ENCODE measurements at places on chromosomes 3 and 15. TPM values are rescaled to one million over a fixed set of nuclear protein-coding genes. Genes with fewer than 3 reads are reported as not detected.
A peak's percentile ranks its signal among the peaks of the same experiment; 100 is the strongest.

DNA sequence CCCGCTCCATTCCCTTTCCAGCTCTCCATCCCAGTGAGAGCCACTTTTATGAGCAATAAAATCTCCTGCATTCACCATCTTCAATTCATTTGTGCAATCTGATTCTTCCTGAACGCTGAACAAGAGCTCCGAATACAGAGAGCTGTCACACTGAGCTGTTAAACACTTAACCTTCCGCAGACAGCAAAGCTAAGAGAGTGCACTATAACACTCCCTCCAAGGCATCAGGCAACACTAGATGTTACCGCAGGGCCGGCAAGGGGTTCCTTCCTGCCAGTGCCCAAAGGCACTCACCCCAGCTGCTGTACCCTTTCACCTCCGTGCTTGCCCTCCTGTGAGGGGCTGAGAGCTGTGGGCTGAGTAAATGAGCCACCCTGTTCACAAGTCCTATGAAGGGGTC lies 85.6 kb downstream of the BCHE start:
- DNase-seq, result no peak

DNA sequence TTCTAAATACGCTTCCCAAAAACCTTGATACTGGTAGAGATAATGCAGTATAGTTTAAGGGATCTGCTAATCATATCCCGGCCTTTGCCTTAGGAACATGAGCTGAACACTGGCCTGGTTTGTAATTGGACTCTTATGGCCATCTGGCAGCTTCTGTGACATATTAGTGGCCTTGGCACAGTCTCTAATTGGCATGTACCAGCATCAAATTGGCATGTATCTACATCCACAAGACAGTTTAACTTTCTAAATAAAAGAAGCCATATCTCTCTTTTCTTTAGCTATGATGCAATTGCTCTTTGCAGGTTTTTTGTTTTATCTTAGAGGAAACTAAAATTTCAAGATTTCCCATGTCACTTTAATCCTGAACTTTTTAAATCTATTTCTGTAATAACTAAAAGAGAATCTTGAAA lies 44.6 kb upstream of the FILIP1L start:
- peak; percentile 44 for DNase-seq

DNA sequence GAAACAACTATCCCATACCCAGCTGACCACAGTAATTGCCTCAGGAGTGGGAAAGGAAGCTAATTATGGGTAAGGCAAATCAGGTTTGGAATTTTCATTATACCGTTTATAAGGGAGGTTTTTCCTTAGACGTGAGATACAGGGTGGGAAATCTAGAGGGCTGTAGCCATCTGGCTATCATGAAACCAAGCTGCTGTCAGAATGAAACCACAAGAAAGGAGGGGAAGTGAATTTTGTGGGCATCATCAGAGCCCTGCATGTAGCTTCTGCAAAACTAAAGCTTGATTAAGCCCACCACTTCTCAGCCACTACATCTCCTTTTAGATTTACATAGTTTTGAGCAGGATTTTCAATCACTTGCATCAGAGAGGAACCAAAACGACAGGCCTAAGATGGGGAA lies 893.5 kb downstream of the TUSC7 start:
- DNase-seq, result no peak

DNA sequence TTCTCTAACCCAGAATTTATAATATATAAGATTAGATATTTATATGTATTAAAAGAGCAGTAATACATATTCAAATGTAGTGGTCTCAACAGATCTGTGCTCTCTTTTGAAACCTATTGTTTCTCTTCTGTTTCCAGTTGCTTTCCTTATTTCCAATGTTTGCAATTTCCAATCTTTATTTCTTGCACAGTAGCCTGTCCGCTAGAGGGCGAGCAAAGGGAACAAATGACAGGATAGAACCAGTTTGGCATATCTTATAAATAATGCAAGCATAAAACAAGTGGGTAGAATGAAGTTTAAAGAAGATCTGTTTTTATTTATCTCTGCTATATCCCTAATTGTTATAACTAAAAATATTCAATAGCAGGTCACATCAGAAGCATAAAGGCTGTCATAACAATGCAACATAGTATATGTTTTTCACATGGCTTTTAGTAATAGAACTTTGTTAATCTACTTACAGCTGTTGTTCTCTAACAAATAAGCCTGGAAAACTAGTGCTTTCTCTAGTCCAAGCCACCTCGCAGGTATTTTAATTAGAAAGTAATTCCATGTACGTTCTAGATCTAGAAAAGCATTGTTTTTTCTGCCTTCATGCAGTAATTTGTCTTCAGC lies 15.1 kb upstream of the TCAIM start:
- peak; percentile 81 for DNase-seq

- peak; percentile 36 for DNase-seq
These were observed 38.5 kb downstream of the PYDC2 start for GRCh38 chr3:191499307-191500080.

- DNase-seq, result no peak
These were observed 26.8 kb upstream of the NR2C2 start for GRCh38 chr3:14920536-14920935.

DNA sequence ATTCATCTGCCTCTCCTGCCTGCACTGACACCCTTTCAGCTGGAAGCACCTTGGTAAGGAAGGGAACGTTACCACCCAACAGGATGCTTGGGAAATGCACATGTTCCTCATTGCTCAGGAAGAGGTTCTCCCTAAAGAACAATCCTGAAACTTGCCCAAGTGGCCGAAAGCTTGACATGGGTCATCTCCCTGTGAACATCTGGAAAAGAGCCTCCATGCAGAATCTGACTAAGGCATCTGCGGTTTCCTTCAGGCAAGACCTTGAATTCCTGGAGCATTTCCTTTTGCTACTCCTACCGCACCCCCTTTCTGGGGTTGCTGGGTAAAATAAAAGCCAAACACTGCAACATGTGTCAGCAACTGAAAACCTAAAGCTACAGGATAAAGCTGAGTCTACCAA lies 68.7 kb upstream of the SNRK start:
- DNase-seq, result no peak

DNA sequence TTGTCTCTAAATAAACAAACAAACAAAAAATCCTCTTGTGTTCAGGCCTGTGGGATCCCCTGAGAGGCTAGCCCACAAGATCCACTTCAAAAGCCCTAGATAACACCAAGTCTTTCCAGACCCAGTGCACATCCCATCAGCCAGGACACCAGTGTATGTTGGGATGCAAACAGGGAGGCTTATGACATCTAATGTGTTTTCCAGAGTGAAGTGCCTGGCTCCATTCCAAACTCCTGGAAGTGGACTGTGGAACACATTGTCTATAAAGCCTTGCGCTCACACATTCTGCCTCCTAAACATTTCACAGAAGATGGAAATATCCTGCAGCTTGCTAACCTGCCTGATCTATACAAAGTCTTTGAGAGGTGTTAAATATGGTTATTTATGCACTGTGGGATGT lies 57.0 kb downstream of the MLH1 start:
- DNase-seq, result peak; percentile 28

DNA sequence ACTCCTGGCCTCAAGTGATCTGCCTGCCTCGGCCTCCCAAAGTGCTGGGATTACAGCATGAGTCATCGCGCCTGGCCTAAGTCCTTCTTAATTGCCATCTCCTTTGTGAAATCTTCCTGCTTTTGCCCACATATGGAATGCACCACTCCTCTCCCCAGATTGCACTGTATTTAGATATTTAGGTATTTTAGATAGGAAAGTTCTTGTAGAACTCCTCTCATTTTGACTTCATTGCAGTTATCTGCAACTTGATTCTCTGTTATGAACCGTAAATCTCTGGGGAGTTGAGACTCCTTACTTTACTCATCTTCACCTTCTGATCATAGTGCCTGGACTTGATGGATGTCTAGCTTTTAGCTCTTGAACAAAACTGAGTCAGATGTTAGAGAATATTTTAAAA lies 150.7 kb downstream of the AKAP13 start:
- DNase-seq, result no peak

The TMEM115 gene
- polyA plus RNA-seq, result 14.6 TPM

The NANOGP8 gene
- polyA plus RNA-seq, result not detected

The P2RY14 gene
- 4.8 TPM for polyA plus RNA-seq

The ATP2B2 gene
- polyA plus RNA-seq, result not detected

The ACVR2B gene
- 0.61 TPM for polyA plus RNA-seq

The GNAT1 gene
- polyA plus RNA-seq, result not detected

The TMEM39A gene
- polyA plus RNA-seq, result 5.3 TPM

The ACKR2 gene
- 0.15 TPM for polyA plus RNA-seq

The ANKRD34C gene
- polyA plus RNA-seq, result not detected

Data from stomach (tissue), 19 donors.